ENCODE measurements at places on chromosomes 12 and 14.

DNA sequence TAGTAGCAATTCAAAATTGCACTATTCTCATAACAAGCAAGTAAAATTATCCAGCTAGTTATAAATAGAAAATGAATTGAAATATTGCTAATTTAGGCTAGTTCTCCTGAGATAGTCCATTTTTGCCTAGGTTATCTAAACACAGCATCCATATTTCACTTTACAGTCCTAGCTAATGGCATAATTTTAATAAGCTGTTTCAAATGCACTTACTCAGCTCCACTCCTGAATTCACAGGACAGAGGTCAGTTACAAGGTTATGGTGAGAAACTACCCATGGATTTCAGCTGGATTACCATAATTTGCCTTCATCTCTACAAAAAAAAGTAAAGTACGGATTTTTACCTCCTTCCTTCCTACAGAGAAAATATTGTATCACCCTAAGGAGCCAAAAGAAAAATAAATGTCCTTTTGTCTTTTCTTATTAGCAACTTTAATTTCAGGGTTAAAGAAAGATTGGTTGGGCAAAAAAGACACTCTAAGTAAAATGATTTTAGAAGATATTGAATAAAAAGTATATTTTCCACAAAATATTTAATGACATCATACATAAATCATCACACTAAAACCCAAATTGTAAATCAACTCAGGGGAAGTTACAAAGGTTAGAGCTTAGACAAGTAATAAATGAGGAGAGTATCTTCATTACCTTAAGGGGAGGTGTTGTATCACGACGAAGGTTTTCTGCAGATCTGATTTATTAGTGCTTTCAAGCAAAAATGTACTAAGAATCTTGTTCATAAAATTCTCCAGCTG lies 377.4 kb downstream of the C12orf50 start:
- no peak for DNase-seq

GRCh38 chr12:19273482-19274330 lies 144.2 kb downstream of the PLEKHA5 start:
- DNase-seq: peak; percentile 81

DNA sequence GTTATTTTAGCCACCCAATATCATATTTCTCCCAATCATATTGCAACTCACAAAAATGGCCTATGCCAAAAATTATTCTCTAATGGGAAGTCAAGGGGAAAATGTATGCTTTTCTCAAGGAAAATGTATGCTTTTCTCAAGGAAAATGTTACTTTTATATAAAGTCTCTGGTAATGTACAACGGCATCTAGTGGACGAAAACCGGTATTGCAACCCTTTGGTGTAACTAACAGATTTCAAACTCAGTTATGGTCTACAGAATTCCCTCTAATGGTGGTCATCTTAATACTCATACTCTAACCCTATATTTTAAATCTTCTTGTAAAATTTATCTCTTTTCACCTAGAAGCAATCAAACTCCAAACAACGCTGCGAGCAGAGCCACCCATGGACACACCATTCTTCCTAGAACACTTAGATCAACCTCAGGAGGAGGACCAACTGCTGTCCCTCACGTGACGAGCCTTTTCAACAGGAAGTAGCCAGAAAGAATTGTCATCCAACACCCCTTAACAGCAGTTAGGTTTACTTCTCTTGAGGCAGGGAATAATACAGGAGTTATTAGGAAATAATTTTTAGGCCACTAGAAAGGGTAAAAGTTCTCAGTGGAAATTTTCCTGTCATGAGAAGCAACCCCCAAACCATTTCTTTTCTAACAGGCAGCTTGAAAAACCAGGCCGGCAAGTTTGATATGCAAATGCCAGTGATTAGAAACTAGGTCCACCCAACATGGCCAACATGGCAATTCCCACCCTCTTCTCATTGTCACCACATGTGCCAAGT lies 20.1 kb downstream of the APOBEC1 start:
- DNase-seq: peak; percentile 44

DNA sequence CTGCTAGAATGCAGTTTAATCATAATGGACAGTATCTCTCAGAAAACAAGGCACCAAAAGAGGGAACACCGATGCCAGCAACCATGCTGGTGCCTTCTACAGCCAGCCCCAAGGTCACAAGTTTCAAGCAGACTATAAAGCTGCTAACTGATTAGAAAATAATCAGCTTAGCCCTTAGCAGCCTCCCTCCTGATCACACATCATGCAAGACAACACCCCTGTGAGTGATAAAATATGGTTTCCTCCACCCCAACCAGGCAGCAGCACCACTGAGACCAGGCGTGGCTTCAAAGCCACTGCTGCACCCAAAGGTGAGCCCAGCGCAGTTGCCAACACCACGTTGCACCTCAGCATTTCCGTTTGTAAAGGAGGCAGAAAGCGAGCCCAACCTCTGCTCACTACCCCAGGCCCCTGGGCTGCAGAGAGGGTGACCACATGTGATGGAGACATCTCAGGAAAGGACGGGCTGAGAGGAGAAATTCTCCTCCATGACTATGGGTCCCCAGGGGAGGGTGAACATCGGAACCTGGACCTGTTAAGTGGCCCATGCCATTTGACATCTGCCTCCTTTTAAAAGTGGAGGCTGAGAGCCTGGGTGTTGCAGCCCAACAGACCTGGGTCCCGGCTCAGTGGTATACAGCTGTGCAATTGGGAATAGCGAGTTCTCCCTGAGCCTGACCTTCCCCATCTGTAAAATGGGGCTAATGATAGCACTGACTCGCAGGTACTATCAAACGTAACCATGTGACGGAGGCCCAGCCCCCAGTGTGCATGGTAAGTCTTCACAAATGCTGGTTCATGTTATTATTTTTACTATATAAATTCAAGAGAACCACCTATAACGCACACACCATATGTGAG lies 11.5 kb downstream of the ZFP36L1 start:
- no peak for DNase-seq

DNA sequence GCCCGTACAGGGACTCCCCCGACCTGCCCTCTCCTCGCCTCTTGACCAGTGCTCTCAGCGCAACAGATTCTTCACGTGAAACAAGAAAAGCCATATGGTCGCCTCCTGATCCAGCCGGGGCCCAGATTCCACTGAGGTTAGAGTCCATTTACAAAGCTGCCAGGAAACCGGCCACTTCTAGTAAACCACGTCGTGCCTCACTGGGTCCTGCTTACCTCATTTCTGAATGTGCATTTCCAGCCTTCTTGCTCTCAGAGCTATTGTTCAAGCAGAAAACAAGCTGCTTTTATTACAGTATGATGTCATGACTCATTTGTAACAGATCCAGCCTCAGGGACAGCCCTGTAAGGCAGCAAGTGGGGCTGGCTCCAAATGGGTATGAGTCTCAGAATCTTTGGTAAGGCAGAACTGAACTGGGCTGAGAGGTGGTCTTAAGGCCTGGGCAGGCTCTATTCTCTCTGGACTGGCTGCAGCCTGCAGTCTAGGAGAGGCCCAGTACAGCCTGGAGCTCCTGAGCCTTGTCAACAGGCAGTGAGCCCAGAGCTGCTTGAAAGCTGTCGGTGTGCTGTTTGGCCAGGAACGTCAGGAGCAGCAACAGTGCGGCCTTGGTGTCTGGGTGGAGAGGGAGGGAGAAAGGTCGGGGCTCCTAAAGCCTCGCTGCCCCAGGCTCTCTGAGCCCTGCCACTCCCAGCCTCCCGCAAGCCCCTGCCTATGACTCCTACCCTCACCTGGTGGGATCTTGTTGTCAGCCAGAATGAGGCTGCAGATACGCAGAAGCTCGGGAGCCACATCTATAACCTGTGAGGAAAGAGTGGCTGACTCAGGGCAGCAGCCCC lies 8.3 kb downstream of the REC8 start:
- no peak for DNase-seq

DNA sequence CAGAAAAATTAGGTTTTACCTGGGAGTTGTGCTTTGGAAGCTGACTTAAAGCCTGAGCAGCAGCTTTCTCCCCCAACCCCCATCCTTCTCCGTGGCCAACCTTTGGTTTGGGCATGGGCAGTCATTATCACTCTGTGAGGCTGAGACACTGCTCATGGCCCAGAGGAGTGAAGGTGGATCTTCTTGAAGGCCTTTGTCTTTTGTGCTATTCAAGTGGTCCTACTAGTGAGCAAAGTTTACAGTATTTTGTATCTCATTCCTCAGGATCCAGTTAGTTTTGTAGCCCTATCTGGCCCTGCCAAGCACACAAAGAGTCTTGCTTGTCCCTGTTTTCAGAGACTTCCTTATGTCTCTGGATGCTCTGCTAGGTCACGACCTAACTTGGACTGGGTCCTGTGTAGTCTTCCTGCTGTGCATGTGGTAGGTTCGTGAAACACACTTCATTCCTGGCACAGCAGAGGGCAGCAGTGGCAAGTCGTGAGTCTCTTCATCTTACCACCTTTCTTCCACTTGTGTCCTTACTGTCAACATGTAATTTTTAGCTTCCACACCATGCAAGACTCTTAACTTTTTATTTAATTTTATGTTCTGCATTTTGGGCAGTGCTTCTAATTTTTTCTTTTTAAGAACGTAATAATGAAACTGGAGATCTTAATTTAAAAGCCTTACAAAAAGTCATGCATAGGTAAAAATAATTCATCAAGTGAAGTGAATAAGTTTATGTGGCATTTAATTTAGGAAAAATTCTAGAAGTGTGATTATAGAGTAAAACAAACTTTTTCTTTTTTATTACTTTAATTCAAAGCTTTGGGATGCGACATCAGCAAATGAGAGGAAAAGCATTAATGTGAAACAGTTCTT lies 53.7 kb downstream of the APAF1 start:
- DNase-seq: peak; percentile 72

GRCh38 chr12:31029916-31030562 lies 43.6 kb upstream of the DDX11 start:
- DNase-seq: peak; percentile 75

- DNase-seq: no peak
Observed at GRCh38 chr14:70794294-70794693, 15.0 kb downstream of the MAP3K9 start.

DNA sequence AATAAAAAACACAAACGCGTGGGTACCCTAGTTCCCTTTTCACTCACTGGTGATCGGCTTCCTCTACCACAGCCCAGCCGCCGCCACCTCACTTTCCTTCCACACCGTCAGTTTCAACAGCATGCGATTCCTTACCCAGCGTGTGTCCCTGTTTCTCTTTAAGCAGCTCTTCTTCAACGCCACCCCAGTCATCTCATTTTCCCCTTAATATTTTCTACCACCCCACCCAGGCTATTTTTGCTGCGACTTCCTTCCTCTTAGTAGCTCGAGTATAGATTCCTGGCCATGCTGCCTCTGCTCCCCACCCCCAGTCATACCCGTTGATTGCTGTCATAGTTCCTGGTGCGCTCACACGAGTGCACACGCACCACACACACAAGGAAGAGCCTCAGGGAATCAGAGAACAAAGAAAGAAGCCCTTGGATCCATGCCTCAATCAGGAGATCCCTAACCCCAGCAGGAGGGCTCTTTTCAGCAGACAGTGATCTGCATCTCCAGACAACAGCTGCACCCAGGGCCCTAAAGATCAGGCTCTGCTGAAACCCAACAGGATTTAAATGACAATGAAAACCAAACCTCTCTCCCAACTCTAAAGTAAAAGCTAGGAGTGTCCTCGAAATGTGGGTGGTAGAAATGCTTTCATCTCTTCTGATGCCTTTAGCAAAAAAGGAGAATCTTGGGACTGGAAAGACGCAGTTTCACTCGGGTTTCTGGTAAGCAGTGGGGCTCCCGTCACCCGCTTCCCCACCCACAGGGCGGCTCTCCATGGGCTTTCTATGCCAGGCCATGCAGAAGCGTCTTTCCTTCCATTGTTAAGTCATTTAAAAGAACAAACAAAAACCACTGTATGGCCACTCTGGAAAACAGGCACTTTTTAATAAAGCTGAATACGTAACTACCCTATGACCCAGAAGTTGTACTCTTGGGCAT lies 23.8 kb downstream of the VPS37B start:
- DNase-seq: peak; percentile 86

- DNase-seq: no peak
Observed at GRCh38 chr12:68368327-68368726, 36.2 kb upstream of the MDM1 start.

GRCh38 chr12:130700492-130701401 lies 15.4 kb downstream of the RIMBP2 start:
- no peak for DNase-seq

DNA sequence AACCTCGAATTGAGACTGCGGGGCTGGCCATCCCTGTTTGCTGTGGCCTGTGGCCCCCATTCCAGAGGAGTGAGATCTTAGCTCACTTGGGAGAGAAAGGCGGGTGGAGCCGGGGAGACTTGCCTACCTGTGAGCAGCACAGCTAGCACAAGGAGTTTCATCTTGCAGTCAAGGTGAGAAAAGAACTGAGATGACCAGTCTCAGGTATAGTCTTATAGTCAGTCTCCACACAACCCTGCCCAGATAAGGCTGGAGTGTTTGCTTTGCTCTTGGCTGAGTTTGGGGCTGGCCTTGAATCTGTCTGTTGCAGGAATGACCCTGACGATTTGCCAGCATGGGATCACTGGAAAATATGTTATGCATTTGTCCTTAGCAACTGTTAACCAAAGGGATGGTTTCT lies at the start of gene PLA2G1B:
PLA2G1B (minus strand) TSS at position 187 of the 400 bp plus-strand sequence; CDS start at position 161, 26 bp downstream.
- no peak for DNase-seq

GRCh38 chr12:49664591-49665239 lies 41.4 kb downstream of the PRPF40B start:
- no peak for DNase-seq

DNA sequence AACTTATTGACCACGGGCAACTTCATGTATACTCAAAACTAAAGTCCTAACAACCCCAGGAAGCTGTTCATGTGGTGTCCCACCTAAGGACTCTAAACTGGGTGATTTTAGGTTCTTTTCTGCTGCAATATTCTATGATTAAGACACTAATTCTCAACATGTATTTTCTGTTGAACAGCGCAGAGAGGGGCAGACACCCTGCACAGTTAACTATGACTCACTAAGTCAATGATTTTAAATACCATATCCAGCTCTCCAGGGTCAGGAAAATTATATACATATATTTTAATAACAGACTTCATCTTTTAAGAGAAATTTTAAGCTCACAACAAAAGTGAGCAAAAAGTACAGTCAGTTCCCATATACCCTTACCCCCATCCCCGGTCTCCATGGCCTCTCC lies 85.0 kb downstream of the FOXN3 start:
- DNase-seq: no peak

DNA sequence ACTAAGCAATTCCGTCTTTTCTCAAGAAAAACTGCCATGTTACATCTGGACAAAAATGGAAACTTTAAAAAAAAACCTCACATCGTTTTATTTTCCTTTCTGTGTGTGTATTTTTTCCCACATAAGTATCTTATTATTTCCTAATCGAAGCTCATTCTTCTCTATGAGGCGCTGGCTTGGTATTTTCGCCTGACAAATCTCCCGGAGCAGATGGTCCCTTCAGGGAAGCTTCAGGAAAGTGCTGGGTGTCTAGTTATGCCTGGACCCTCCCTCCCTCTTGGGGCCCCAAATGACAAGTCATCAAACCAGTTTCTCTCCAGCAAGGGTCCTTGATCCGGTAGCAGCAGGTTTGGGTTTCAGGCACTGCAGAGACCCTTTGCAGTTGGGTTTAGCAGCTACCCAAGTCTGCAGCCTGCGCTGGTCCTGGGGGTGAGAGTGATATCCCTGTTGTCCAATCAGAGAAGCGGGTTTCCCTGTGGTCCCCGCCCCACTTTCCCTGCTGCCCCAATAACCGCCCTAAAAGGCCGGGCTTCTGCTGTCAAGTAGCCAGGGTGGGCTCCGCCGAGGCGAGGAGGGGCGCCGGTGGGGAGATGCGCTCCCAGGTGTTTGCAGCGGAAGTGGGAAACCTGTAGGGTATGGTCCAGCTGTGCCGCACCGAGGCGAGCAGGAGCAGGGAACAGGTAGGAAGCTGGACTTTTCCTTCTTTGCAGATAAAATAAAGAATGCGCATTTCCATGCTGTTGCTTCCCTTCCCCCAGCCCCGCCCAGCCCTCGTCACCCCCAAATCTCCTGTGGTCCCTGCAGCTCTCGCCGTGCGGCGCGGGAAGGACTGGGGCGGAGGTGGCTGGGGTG lies at the start of gene CNTN1:
CNTN1 (plus strand) TSS at position 527 of the 852 bp plus-strand sequence.
- no peak for DNase-seq

Data from MV-4-11 (cell line).